ENCODE measurements at places on chromosomes 6 and 20.
A peak's percentile ranks its signal among the peaks of the same experiment; 100 is the strongest.

DNA sequence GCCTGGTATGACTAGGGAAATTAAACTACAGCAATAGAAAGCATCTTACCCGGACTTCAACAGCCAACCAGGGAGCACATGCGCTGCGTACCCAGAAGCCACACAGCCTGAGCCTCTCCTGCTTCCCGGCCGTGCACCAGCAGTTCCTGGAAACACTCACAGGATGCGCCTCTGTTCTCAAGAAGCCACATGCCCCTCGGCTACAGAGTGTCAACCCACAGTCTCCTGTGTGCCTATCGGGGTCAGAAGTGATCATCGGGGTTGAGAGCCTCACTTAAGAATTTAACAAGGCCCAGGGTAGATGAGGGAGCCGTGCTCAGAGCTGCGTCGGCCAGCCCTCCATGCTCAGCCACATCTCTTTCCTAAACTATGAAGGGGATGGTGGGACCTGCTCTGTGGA is 147.2 kb upstream of the GGTLC1 start:
- DNase-seq, result no peak

DNA sequence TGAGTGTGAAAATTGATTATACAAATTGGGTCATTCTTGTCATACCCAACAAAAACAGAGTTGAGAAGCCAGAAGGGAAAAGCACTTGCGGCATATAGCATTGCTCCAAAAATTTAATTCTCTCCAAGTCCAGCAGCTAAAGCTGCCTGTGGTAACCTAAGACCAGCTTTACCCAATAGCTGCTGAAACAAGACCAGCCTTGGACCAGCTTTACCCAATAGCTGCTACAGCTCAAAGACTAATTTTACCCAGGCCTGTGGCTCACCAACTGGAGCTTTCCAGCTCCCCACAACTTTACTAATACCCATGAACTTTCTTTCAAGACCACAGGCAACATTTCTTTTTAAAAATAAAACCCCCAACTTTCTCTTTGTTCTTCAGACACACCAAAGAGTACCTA is 32.8 kb upstream of the ZNF133 start:
- DNase-seq, result no peak

- DNase-seq, result peak; percentile 87
Measured at GRCh38 chr6:149012040-149012545, 265.3 kb downstream of the UST start.

- no peak for DNase-seq
Measured at GRCh38 chr6:50681213-50681824, 32.0 kb upstream of the TFAP2D start.

- DNase-seq, result no peak
Measured at GRCh38 chr6:87747646-87748045, 45.6 kb upstream of the AKIRIN2 start.
